Colonic mucosa (tissue), 4 donors: ENCODE measurements at places on chromosomes 7 and 10. TPM values are rescaled to one million over a fixed set of nuclear protein-coding genes. Genes with fewer than 3 reads are reported as not detected.

INPP5A gene
- 29.9 TPM for total RNA-seq

UBE3C gene
- total RNA-seq: 60.7 TPM

TMEM243 gene
- 16.4 TPM for total RNA-seq

CPA5 gene
- not detected for total RNA-seq

DNA sequence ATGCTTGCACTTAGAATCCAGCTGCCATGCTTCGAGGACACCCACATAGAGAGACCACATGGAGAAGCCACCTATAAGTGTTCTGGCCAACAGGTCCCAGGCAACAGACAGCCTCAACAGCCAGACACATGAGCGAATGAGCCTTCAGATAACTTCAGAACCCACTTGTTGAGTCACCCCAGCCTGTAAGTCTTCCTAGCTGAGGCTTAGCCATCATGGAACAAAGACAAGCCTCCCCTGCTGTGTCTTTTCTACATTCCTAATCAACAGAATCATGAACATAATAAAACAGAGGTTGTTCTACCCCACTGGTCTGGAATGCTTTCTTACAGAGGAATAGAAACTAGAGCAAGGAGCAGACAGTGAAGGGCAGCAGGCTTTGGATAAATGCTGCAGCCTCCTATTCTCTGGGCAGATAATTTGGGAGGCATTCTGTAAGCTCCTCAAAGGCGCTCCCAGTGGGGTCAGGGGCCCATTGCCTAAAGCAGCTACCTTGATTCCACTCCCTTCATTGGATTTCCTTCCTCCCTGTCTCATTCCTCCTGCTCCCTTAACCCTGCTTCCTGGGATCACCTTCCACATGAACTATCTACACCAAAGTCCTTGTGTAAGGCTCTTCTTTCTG, 4.6 kb downstream of the TLL2 start:
- no peak for DNase-seq

DNA sequence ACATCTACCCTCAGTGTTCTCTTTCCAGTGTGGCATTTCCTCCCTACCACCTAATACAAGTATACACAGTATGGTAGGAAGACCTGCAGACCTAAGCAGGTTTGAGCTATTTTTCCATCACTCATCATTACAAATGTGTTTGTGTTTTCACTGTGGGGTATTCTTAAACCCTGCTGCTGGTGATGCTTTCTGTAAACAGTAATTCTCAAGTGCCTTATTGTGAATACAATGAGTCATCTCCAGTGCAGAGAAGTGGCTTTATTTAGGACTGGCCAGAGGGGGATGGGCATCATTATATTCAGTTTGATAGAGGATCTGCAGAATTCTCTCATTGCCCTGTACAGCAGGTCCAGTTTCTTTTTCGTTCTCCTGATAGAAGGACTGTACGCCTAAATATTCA, 63.7 kb downstream of the GRM8 start:
- DNase-seq: no peak

DNA sequence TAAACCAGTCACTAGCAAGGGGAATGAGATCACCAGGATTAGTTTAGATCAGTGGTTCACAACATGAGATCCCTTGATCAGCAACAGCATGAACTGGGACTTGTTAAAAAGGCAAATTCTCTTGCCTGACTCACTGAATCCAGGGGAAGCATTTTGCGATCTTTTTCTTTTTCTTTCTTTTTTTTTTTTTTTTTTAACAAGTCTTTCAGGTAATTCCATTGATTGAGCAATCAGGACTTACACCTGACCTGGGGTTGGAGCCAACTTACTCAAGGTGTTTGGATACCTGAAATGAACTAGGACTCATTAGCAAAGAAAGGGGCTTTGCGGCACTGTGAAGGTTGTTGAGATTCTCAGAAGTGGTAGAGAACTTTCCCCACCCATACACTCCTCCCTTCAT, 47.1 kb upstream of the PRR15 start:
- no peak for DNase-seq

- no peak for DNase-seq
Measured at GRCh38 chr10:131758062-131758938, 142.5 kb upstream of the PPP2R2D start.
